SJSA1 (cell line): ENCODE measurements at places on chromosomes 7 and 10.

DNA sequence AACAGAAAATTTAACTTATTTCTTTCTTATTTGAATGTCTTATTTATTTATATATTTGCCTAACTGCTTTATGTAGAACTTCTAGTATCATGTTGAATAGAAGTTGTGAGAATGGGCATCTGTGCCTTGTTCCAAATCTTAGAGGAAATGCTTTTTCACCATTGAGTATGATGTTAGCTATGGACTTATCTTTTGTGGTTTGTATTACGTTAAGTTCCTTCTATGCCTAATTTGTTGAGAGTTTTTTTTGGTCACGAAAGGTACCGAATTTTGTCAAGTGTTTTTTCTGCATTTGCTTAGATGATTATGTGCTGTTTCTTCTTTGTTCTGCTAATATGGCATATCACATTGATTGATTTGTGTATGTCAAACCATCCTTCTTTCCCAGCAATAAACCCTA, 161.0 kb upstream of the TRIM24 start:
- no peak overlapping the region for H3K27ac ChIP-seq
- H3K36me3 ChIP-seq = no peaks in the 10 kb centered on the region
- H3K4me3 ChIP-seq = no peak overlapping the region
- H3K4me1 ChIP-seq = no peaks in the 10 kb centered on the region
- DNase-seq = no peak

GRCh38 chr7:621572-622285, 102.1 kb upstream of the PDGFA start:
- no peak for DNase-seq
- no peaks in the 10 kb centered on the region for H3K27me3 ChIP-seq
- no peak overlapping the region for H3K27ac ChIP-seq
- H3K4me3 ChIP-seq = no peak overlapping the region
- no peaks in the 10 kb centered on the region for H3K36me3 ChIP-seq

DNA sequence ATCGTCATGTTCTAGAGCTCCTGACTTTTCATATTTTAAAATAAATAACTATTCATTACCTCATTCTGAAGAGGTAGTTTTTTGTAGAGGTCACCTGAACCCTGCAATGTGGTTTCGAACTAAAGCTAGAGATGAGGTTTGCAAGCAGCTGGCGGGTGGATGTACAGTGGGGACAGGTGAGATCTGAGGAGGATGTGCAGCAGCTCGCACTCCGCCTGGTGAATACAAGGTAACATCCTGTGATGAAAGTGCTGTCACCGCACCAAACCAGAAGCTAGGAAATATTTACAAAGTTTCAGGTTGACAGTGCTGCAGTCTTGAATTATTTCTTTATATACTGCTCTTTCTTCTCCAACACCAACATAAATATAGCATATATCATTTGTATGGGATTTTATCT, 26.5 kb downstream of the NDUFB2 start:
- DNase-seq = no peak
- no peaks in the 10 kb centered on the region for H3K27me3 ChIP-seq

- H3K4me3 ChIP-seq = no peak overlapping the region
- H3K36me3 ChIP-seq = no peaks in the 10 kb centered on the region
- DNase-seq = no peak
- no peak overlapping the region for H3K27ac ChIP-seq
- 0 out of 2 replicates have a peak, but pooled peaks cover 5% of the 10 kb centered on the region for H3K27me3 ChIP-seq
Measured at GRCh38 chr7:117508676-117509075, 28.9 kb downstream of the CFTR start.

GRCh38 chr10:31490858-31491504, 172.0 kb downstream of the ZEB1 start:
- no peak overlapping the region for H3K27ac ChIP-seq
- no peaks in the 10 kb centered on the region for H3K4me1 ChIP-seq
- no peak overlapping the region for H3K4me3 ChIP-seq
- H3K27me3 ChIP-seq = no peaks in the 10 kb centered on the region

GRCh38 chr10:9900751-9901150, 1116.9 kb upstream of the CELF2 start:
- H3K4me1 ChIP-seq = no peaks in the 10 kb centered on the region
- no peaks in the 10 kb centered on the region for H3K36me3 ChIP-seq
- no peak overlapping the region for H3K4me3 ChIP-seq
- no peaks in the 10 kb centered on the region for H3K27me3 ChIP-seq
- DNase-seq = no peak

DNA sequence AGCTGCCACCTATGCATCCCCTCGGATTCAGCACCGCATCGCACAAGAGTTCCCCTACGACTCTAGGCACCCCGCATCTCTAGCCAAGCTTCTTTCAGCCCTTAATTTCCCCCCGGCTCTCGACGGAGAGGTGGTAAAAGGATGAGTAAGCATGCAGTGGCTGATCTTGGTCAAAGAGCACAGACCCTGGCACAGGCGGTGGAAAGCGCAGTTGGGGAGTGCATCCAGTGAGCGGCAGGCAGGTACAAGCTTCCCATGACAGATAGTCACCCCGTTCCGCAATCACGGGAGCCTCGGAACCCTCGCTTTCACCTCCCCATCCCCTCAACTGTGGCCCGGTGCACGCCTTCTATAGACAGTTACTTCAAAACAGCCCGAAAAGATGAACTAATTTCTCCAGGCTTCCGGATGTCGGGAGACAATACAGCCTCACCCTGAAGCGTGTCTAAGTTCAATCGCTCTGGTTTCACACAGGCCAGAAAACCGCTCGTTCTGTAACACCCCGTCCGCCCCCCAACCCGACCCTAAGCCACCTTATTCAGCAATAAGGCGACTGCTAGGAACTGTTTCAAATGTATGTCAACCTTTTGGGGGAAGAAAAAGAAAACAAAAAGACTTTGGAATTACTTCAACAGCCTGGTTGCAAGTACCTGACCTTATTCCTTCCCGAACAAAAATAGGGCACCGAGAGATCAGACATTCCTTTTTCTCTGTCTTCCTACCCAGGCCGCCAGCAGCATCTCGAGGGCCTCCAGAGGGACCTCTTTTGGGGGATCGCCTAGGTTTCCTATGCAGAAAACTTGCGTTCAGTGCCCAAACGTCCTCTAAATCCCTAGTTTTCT, 1.4 kb downstream of the RHEB start:
- peak overlapping the region; percentile 99 for H3K27ac ChIP-seq
- peaks cover 22% of the 10 kb centered on the region for H3K36me3 ChIP-seq
- H3K27me3 ChIP-seq = no peaks in the 10 kb centered on the region
- DNase-seq = peak; percentile 58

DNA sequence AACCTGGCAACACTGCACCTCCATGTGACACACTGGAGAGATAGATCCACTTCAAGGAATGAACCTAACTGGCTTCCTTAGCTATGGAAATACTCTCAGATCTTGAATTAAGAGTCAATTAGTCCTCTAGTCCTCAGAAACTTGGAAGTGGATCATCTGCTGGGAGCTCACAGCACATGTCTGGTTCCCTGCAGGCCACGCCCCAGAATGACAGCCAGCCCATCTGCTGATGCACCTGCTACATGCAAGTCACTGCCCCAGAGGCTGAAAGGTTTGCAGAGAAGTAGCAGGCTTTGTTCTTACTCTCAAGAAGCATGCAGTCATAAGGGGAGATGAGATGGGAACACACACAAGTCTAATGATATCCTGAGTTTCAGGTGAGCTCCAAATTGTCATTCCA, 275.9 kb downstream of the SKAP2 start:
- no peak for DNase-seq
- no peaks in the 10 kb centered on the region for H3K36me3 ChIP-seq
- no peaks in the 10 kb centered on the region for H3K4me1 ChIP-seq
- no peak overlapping the region for H3K4me3 ChIP-seq

DNA sequence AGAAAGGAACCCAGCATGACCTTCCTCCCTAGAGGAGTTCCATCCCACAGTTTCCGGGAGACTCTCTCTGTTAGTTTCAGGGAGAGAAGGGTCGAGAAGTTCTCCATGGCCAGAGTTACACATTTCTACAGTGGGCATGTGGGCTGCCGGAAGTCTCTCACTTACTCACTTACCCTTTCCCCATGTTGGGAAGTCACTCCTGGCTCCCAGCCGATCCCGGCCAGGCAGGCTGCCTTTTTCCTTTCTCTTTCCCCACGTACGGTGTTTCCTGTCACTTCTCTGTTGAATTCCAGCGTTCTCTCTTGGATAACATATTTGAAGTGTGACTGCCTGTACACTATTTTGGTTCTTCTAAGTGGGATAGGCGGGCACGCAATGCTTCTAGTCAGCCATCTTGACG, 3.5 kb downstream of the TEX36 start:
- 0 out of 2 replicates have a peak, but pooled peaks cover 6% of the 10 kb centered on the region for H3K27me3 ChIP-seq
- H3K4me3 ChIP-seq = no peak overlapping the region
- H3K27ac ChIP-seq = no peak overlapping the region
- no peak for DNase-seq

GRCh38 chr10:117677890-117678500, 135.4 kb downstream of the EMX2 start:
- H3K4me3 ChIP-seq = no peak overlapping the region
- H3K27me3 ChIP-seq = no peaks in the 10 kb centered on the region
- no peaks in the 10 kb centered on the region for H3K36me3 ChIP-seq
- peaks cover 4% of the 10 kb centered on the region; the same call in 1 of the 2 replicates for H3K4me1 ChIP-seq
- H3K27ac ChIP-seq = no peak overlapping the region

- DNase-seq = no peak
- H3K4me3 ChIP-seq = no peak overlapping the region
- H3K27me3 ChIP-seq = no peaks in the 10 kb centered on the region
- no peak overlapping the region for H3K27ac ChIP-seq
- H3K4me1 ChIP-seq = no peaks in the 10 kb centered on the region
- H3K36me3 ChIP-seq = no peaks in the 10 kb centered on the region
Measured at GRCh38 chr7:45421806-45422205, 152.4 kb upstream of the ADCY1 start.

DNA sequence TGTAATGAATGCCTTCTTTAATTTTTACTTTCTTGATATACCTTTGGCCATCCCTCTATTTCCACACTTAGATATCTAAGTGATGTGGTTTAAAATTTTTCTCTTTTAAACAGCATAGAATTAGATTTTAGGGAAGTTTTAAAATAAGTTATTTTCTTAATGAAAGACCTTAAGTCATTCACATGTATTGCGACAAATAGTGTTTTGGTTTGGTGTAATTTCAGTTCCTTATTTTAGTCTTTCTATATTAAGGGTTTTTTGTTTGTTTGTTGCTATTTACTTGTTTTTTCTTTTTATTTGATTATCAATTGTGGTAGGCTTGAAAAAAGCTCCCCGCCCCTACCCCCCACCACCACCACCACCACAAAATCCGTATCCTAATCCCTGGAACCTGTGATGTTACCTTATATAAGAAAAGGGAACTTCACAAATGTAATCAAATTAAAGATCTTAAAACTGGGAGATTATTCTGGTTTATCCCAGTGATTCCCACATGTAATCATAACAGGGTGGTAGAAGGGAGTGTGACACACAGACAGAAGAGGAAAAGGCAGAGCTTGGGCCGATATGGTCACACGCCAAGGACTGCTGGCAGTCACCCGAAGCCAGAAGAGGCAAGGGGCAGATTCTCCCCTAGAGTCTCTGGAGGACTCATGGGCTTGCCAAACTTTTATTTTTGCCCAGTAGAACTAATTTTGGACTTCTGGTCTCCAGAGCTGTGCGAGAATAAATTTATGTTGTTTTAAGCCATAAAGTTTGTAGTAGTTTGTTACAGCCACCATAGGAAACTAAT, 149.7 kb downstream of the NPSR1 start:
- H3K27ac ChIP-seq = no peak overlapping the region
- H3K27me3 ChIP-seq = no peaks in the 10 kb centered on the region
- H3K4me1 ChIP-seq = no peaks in the 10 kb centered on the region
- no peak overlapping the region for H3K4me3 ChIP-seq
- H3K36me3 ChIP-seq = no peaks in the 10 kb centered on the region

GRCh38 chr7:39624442-39624807, 1.1 kb downstream of the RALA start:
- H3K27ac ChIP-seq = peak overlapping the region; percentile 48; the same call in 1 of the 2 replicates
- peaks cover 11% of the 10 kb centered on the region; the same call in 1 of the 2 replicates for H3K36me3 ChIP-seq
- peaks cover 67% of the 10 kb centered on the region for H3K4me1 ChIP-seq
- H3K27me3 ChIP-seq = no peaks in the 10 kb centered on the region
- peak; percentile 32 for DNase-seq

DNA sequence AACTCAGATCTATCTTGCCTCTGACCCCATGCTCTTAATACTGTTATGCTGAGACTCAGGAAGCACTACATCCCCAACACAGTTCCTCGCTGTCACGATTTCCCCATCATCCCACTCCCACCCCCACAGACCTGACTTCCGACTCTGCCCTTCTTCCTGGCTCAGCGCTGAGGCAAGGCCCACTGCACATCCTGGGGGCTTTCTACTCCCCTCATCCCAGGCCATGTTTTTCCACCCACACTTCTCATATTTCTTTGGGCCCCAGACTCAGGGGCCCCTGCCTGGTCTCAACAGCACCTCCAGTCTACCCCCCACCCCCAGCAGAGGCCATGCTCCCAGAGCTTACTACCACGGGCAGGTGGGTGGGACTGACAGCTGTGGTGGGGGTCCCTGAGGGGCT, 7.7 kb upstream of the NDST2 start:
- DNase-seq = no peak
- H3K36me3 ChIP-seq = peaks cover 7% of the 10 kb centered on the region; the same call in 1 of the 2 replicates
- H3K4me3 ChIP-seq = no peak overlapping the region
- H3K27ac ChIP-seq = no peak overlapping the region
- H3K27me3 ChIP-seq = no peaks in the 10 kb centered on the region
- H3K4me1 ChIP-seq = no peaks in the 10 kb centered on the region

DNA sequence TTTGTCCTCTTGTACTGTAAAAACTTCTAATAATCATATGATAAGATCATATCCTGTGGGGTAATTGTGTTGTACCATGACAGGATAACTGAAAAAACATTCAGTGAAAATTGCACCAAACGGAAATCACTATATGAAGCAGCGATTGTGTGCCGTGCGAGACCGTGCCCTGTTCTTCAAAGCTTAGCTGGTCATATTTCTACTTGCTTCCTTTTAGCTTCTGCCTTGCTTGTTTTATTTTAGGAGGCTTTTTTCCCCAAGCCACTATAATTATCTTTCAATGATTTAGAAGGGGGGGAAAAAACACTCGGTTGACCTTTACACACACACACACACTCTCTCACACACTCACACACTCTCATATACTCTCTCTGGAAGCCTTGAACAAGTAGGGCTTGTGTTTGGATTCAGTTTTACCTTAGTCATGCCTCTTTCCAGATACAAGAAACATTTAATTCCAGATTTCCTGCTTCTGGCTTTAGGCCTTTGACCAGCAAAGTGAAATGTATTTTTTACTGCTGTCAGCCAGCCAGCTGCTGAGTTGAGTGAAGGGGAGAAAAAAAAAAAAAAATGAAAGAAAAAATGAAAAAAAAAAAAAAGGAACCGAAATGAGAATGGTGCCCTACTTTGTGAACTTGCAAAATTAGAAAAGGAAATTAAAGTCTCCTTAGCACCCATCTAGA, 181.4 kb downstream of the ARID5B start:
- peak overlapping the region; percentile 73 for H3K27ac ChIP-seq
- H3K27me3 ChIP-seq = no peaks in the 10 kb centered on the region
- peaks cover 80% of the 10 kb centered on the region for H3K36me3 ChIP-seq

DNA sequence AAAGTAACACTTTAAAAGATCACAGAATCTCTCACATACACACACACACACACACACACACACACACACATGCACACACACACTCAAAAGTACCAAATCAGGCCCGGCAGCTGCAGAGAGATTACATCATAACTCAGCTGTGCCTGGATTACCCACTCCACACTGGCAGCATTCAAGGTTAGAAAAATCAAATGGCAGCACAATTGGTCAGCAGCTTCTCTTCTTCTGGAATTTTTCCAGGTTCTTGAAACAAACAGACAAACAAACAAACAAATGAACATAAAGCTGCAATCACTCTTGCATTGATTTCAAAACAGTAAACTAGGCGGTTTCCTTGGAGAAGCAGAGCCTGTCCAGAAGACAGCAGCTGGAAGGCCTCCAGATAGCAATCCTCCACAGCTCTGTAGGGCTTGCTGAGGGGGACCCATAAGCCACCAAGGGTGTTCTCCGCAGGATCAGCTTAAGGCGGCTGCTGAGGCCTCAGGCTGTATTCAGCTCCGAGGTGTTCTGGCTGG, 24.5 kb upstream of the FAM133B start:
- H3K36me3 ChIP-seq = peaks cover 69% of the 10 kb centered on the region
- no peak overlapping the region for H3K4me3 ChIP-seq
- H3K27ac ChIP-seq = no peak overlapping the region
- H3K4me1 ChIP-seq = peaks cover 16% of the 10 kb centered on the region
- H3K27me3 ChIP-seq = no peaks in the 10 kb centered on the region
